ENCODE measurements at places on chromosomes 1 and 21.

GRCh38 chr1:156540955-156541354, 31.4 kb downstream of the IQGAP3 start:
- DNase-seq: no peak

DNA sequence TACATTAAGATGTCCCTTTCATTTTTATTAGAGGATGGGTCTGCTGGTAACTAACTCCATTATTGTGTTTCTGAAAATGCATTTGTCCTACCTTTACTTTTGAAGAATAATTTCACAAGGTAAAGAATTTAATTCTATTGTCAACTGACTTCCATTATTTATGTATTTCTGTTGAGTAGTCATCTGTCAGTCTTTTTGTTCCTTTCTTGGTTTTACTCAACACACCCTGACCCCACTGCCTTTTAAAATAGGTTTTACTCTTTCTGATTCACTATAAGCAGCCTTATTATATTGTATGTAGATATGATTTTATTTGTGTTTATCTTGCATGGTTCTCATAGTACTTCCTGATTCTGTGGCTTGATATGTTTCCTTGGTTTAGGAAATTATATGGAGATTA, 237.5 kb downstream of the TGFB2 start:
- no peak for DNase-seq

DNA sequence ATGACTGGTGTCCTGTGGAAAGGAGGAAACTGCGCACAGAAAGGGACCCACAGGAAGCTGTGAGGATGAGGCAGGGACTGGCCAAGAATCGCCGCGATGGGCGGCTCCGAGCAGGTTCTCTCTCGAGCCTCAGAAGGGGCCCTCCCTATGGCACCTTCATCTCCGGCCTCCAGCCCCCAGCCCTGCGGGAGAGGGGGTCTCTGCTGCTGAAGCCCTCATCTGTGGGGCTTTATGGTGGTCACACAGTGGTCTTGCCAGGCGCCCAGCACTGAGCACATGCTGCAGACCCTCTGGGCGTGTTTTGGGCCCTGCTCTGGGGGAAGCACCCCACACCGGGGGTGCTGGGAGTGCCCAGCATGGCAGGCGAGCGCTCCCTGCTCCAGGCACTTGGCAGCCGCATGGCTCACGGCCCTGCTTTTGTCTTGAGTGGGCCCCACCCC, 86.6 kb upstream of the ACTRT2 start:
- DNase-seq: peak; percentile 26

- DNase-seq: peak; percentile 68
Observed at GRCh38 chr1:15836772-15837669, 10.5 kb upstream of the SPEN start.

DNA sequence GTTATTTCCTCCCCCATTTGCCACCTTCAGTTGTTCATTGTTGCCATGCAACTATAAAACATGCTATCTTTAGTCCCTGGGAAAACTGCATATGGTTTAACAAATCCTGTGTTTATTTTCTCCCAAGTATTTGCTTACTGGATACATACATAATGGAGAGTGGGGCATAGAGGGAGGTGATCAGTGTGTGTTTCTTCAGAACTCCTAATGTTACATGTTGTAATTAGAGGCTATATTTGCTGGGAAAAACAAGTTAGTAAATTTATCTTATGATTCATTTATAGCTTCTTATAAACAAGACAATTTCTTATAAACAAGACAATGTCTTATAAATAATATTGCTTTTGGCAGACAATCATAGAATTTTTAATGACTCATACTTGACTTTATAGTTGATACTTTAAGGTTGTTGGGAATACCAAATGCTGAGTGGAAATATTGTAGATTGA, 7.3 kb upstream of the GIPC2 start:
- DNase-seq: no peak

DNA sequence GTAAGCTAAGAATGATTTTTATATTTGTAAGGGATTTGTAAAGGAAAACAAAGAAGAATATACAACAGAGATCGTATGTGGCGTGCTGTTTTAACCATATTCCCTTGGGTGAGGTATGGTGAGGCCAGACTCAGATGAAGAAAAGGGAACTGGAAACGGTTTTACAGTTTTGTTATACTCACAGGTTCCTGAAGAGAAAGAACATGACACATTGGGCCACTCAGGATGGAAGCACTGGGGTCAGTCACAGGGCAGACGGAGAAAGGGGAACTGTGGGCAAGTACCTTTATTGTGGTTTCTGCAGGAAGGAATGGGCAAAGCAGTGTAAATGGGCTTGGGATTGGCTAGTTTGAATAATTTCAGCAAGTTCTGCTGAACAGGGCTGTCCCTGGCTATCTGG, 177.4 kb downstream of the LBR start:
- no peak for DNase-seq

- DNase-seq: no peak
Observed at GRCh38 chr1:174206148-174206836, 47.0 kb downstream of the RABGAP1L start.

DNA sequence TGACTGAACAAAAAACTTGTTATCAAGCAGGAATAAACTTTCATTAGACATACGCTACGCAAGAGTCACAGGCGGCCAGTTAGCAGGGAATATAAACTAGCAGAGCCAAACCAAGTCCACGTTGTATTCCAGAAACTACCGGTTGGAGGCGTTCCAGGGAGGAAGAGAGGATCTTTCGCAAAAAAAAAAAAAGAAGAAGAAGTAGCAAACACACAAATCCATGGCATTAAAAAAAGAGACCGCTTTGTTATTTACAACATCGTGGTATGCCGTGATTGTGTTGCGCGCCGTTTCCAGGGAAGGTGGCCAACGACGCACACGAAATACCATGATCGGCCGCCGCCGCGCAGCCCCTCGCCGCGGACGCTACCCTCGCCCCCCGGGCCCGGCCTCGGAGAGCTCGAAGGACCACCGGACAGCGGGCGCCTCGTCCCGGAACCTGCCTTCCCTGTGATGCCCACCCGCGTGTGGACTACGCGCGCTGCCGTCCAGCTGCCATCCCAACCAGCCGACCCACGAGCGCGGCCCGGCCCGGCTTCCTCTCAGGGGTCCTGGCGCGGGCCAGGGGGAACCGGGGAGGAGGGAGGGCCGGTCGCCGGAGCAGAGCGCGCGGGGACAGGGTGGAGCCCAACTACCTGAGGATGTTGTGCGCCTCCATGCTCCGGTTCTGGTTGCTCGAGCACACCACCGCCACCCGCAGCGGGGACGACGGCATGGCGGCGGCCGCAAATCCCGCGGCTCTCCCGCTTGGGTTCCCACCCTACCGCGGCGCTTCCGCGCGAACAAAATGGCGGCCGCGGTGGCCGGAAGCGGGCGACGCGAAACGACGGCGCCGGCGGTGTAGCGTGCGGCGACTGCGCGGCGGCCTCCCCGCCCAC, 581 bp downstream of the SSU72 start:
- peak; percentile 78 for DNase-seq

GRCh38 chr21:36909901-36910561, 56.4 kb downstream of the HLCS start:
- DNase-seq: no peak

- no peak for DNase-seq
Observed at GRCh38 chr21:31772674-31773555, 41.0 kb upstream of the SCAF4 start.

GRCh38 chr1:211985556-211986264, 49.6 kb downstream of the INTS7 start:
- no peak for DNase-seq

GRCh38 chr1:101142244-101142643, 94.6 kb upstream of the S1PR1 start:
- DNase-seq: no peak

DNA sequence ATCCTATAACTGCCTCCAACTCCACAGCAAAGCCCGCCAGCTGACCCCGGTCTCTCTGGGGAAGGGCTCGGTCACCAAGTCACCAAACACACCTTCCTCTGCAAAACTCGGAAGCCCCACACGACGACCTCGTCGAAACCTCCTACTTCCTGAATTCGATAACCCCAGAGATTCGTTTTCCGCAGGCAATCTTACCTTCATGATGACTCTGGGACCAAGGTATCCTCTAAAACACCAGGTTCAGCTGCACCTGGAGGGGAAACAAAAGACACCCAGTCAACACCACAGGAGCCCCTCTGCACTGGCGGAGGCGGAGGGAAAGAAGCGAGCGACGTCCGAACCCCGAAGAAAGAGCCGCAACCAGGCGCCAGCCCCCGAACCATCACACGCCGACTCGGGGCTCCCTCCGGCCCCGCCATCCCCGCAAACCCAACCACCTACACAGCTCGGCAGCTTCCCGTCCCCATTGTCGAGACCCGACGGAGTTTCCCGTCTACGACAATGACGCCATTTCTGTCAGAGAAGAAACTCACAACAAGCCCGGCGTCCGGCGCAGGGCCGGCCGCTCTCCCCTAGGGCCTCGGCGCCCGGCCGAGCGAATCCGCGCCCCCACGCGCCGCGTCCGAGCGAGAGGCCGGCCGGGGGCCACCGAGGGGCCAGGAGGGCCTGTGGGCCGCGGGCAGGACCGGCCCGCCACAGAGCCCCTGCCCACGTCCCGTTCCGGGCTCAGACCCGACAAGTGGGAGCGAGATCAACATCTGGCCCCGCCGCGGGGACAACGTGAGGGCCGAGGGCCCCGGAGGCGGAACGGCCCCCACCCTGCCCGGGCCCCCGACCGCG, 1.0 kb downstream of the ARID4B start:
- peak; percentile 61 for DNase-seq

- DNase-seq: no peak
Observed at GRCh38 chr1:42758641-42759040, 8.2 kb downstream of the P3H1 start.

DNA sequence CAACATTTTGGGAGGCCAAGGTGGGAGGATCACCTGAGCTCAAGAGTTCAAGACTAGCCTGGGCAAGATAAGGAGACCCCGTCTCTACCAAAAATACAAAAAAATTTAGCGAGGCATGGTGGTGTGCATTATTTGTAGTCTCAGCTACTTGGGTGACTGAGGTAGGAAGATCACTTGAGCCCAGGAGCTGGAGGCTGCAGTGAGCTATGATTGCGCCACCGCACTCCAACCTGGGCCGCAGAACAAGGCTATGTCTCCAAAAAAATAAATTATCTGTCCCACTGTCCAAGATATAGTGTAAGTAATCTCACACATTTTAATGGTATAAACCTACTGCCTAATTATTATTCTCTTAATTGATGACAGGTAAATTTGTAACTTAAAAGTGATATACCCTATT, 12.8 kb downstream of the ARID4B start:
- DNase-seq: no peak

DNA sequence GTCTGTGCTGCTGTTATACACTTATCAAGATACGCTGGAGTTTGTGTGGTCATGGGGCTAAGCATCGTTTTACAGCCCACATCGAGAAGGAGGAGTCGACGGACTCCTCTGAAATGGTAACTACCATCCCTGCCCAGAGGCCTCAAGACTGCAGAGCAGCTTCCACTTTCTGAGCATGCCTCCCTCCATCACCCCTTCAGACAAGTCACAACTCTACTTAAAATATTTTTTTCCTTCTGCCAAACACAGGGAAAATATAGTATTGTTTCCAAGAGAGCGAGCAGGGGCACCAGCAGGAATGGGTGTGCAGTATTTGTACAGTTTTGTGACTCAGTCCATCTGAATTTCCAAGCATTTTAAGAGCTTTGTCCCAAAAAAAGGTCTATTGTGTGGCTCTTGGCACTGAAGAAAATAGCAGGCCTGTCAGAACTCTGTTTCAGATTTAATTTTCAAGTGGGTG, 14.1 kb downstream of the EVA1C start:
- DNase-seq: no peak

Measured in Right ventricle myocardium superior (tissue), 1 donor.